ENCODE measurements at places on chromosomes 11 and 22.

DNA sequence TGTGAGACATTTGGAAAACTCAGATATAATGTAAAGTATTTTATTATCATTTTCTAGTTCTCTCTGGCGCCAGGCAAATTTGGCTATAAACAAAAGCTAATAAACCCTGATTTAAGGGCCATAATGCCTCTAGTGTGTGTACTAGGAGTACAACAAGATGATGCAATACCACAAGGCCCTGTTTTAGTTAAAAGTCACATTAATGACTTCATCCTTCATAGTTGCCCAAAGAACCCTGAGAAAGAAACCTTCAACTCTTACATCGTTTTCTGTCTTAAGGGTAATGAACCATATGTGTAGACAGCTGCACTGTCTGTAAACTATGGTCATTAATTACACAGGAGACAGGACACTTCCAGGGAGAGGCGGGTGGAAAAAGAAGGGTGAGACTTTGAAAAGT, 538.4 kb downstream of the FAM181B start:
- H3K27ac ChIP-seq: no peak overlapping the region
- DNase-seq: no peak
- H3K4me1 ChIP-seq: no peaks in the 10 kb centered on the region

GRCh38 chr11:61961570-61962212, 5.7 kb downstream of the FTH1 start:
- no peak overlapping the region for H3K27ac ChIP-seq
- DNase-seq: no peak
- H3K4me3 ChIP-seq: no peak overlapping the region
- H3K36me3 ChIP-seq: peaks cover 34% of the 10 kb centered on the region
- no peaks in the 10 kb centered on the region for H3K27me3 ChIP-seq

DNA sequence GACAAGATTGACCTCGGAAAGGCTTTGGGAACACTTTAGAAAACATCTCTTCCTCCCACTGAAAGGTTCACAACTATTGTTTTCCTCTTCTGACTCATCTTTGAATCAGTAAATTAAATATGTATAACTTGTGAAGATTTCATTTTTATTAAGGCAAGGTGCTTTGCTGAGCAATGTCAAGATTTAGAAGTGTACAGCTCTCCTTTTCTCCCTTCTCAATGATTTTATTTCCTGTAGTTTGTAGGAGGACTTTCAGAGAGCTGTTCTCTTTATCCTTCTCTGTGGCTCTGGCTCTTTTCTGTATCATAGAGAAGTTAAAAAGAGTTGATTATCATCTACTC, 594.2 kb downstream of the METTL15 start:
- no peak for DNase-seq
- no peak overlapping the region for H3K27ac ChIP-seq
- H3K4me3 ChIP-seq: no peak overlapping the region
- no peaks in the 10 kb centered on the region for H3K4me1 ChIP-seq
- no peaks in the 10 kb centered on the region for H3K27me3 ChIP-seq

GRCh38 chr11:67277231-67277961, 11.1 kb downstream of the GRK2 start:
- H3K4me1 ChIP-seq: peaks cover 75% of the 10 kb centered on the region
- peak overlapping the region; percentile 100 for H3K27ac ChIP-seq
- H3K27me3 ChIP-seq: no peaks in the 10 kb centered on the region
- peaks cover 36% of the 10 kb centered on the region for H3K36me3 ChIP-seq

GRCh38 chr11:45104006-45104789, 42.2 kb upstream of the PRDM11 start:
- peaks cover 4% of the 10 kb centered on the region for H3K27me3 ChIP-seq
- no peak for DNase-seq
- peaks cover 15% of the 10 kb centered on the region for H3K4me1 ChIP-seq
- no peak overlapping the region for H3K27ac ChIP-seq

DNA sequence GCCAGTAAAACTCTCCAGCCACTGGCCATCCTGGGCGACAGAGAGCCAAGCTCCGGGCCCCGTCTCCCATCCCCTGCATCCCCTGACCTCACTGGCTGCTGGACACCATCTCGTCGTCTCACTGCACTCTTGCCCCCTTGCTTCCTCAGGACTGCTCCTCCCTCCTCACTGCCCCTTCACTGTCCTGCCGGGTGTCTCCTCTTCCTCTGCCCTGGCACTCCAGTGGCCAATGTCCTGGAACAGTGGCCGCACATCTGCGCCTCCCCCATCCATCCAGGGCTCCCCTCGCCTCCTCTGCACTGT, 800.4 kb downstream of the BRD1 start:
- H3K36me3 ChIP-seq: no peaks in the 10 kb centered on the region
- no peak for DNase-seq
- H3K27me3 ChIP-seq: no peaks in the 10 kb centered on the region
- H3K4me1 ChIP-seq: no peaks in the 10 kb centered on the region
- no peak overlapping the region for H3K4me3 ChIP-seq

DNA sequence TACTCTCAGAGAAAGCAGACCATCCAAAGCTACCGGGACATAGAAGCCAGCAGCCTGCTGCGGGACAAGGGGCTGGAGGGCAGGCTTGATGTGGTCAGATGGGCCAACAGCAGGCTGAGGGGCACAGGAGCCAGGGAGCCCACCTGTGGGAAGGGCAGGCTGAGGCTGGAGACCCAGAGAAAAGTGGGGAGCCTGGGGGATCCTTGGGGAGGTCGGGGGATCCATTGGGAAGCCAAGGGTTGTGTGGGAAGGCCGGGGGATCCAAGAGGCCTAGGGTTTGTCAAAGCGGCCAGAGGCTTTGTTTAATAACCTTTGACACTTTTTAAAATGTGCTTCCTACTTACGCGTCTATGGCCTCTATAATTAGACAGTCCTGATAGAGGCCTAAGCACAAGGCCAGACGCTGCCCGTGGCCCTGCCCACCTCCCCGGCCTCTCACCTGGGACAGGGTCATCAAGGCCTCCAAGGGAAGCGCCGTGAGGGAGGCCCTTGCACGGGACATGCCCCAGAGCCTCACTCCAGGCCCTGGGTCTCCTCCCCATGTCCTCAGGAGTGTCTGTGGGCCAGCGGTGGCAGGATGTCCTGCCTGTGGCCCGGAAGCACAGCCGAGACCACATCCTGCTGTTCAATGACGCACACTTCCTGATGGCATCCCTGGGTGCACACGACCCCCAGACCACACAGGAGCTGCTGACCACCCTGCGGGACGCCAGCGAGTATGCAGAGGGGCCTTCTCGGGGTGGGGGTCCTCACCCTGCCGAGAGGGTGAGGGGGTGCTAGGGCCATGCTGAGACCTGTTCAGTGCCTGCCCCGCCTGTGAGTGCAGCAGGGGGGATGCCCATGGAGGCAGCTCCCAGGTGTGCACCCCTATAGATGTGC, 8.6 kb upstream of the GTSE1 start:
- peaks cover 14% of the 10 kb centered on the region for H3K36me3 ChIP-seq
- H3K4me1 ChIP-seq: peaks cover 12% of the 10 kb centered on the region
- H3K27me3 ChIP-seq: no peaks in the 10 kb centered on the region
